DMS153 (cell line): ENCODE measurements at places on chromosomes 11 and 22.

DNA sequence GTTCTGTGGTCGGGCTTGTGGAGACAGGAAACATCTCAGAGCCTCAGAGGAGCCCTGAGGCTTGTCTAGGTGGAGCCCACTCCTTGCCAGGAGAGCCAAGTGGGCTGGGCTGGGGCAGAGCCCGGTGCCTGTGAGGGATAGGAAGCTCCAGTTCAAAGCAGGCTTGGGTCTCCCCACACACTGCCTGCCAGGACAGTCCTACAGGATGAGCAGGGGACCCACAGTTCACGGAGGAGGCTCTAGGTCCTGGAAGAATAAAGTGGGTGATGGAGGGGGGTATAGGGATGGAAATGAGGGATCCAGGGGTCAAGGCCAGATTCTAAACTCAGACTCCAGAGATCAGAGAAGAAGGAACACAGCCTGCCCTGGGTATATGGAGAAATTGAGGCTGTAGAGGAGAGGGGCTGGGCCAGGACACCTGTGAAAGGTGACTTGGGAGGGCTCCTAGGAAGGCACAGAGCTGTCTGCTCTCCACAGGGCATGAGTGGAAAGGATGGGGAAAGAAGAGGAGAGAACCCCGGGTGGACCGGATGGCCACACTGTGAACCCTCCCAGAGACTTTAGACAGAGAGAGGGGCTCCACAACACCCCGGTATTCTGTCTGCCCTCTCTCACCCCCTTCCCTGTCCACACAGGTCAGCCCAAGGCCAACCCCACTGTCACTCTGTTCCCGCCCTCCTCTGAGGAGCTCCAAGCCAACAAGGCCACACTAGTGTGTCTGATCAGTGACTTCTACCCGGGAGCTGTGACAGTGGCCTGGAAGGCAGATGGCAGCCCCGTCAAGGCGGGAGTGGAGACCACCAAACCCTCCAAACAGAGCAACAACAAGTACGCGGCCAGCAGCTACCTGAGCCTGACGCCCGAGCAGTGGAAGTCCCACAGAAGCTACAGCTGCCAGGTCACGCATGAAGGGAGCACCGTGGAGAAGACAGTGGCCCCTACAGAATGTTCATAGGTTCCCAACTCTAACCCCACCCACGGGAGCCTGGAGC lies 7.4 kb downstream of the IGLL5 start:
- no peak for DNase-seq

GRCh38 chr11:72189455-72190250 lies 2.3 kb upstream of the FOLR1 start:
- no peak for DNase-seq

- no peak for DNase-seq
Observed at GRCh38 chr22:47210112-47210657, 447.7 kb downstream of the TBC1D22A start.

GRCh38 chr11:134939905-134940304 lies 527.9 kb upstream of the B3GAT1 start:
- no peak for DNase-seq

- DNase-seq = no peak
Observed at GRCh38 chr11:2189938-2190656, 18.5 kb upstream of the TH start.

- no peak for DNase-seq
Observed at GRCh38 chr11:86246293-86246675, 1.7 kb downstream of the EED start.

GRCh38 chr11:86199354-86199753 lies 45.2 kb upstream of the EED start:
- no peak for DNase-seq

DNA sequence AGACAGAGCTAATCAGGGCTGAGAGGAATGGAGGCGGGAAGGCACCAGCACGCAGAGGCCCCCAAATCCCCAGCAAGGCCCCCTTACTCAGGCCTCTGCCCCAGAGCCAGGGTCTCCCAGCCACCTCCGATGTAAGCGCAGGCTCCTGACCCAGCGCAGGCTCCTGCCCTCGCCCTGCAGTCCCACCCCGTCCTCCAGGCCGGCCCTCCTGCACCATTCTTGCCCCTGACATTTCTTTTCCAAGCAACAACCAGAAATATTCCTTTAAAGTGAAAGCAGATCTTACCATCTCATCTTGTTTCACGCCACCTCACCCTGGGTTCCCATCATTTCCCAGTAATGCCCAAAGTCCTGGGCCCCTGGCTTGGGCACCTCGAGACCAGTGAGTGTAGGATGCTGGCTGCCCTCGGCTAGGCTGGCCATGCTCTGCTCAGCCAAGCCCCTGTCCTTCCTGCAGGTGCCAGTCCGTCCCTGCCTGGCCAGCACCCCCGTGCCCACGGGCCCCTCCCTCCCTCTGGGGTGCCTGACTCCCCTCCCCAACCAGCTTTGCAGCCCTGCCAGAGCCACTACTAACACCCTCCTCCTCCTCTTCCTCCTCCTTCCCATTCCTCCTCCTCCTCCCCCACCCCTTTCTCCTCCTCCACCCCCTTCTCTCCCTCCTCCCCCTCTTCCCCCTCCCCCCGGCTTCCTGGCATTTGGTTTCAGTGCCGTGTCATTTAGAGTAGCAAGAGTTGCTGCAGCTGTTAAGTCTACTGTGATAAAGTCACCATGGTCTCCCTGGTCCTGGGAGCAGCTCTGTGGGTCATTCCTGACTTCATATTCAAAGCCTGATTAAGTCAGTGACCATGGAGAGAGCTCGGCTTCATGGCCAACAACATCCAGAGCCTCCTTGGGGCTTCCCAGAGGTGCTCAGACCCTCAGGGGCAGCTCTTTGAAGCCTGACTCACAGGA lies 78.7 kb downstream of the PIWIL3 start:
- DNase-seq = no peak

- no peak for DNase-seq
Observed at GRCh38 chr22:44574057-44574639, 76.1 kb upstream of the RTL6 start.
